NCI-H2081 (cell line): ENCODE measurements at places on chromosomes 7 and 10.
A peak's percentile ranks its signal among the peaks of the same experiment; 100 is the strongest.

DNA sequence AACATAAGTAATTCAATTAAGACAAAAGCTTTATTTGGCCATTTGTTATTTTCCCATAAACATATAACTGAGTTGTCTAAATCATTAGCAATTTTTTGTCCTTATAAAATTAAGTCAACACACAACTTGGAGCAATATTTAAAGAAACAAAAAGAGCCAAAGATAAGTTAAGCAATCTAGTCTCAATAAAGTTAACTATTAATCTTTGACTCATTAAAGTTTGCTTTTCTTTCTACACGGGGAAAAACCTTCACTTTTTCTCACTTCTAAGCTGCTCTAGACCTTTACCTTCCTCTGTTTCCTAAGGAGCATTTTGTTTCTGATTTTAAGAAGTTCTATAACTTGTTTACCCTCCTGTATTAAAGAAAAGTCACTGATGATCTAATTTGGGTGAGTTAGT lies 867.1 kb upstream of the PHF14 start:
- no peak for DNase-seq

GRCh38 chr7:92161271-92161670 lies 17.7 kb downstream of the LRRD1 start:
- DNase-seq: no peak

GRCh38 chr10:46525177-46525823 lies 31.2 kb downstream of the GPRIN2 start:
- no peak for DNase-seq

- DNase-seq: no peak
These were observed 140.6 kb upstream of the TMEM168 start for GRCh38 chr7:112930787-112931186.

- peak; percentile 46 for DNase-seq
These were observed at the start of gene PDLIM1 for GRCh38 chr10:95290461-95291364. Gene PDLIM1, minus strand, starts transcription at chr10:95291003. Its CDS starts 88 bp downstream, at chr10:95290915.

GRCh38 chr7:7751243-7752092 lies 33.1 kb upstream of the RPA3 start:
- no peak for DNase-seq

GRCh38 chr10:45201271-45201670 lies 114.1 kb downstream of the OR13A1 start:
- DNase-seq: no peak
